ENCODE measurements at places on chromosomes 1 and 21.

DNA sequence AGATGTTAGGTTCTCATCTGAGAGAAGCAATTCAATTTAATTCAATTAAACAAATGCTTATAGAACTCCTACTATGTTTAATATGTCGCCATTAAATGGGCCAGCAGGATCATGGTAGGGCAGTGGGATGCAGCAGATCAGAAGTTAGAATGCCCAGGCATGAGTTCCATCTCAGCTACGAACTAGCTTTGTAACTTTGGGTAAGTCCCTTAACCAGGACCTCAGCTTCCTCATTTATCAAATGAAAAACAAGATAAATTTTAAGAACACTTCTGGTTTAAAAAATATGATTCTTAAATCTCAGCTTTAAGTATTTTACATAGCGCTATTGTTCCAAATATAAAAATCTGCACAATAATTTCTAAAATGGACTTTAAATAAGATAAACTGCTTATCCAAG lies 67.5 kb upstream of the GFI1 start:
- no peak for DNase-seq

DNA sequence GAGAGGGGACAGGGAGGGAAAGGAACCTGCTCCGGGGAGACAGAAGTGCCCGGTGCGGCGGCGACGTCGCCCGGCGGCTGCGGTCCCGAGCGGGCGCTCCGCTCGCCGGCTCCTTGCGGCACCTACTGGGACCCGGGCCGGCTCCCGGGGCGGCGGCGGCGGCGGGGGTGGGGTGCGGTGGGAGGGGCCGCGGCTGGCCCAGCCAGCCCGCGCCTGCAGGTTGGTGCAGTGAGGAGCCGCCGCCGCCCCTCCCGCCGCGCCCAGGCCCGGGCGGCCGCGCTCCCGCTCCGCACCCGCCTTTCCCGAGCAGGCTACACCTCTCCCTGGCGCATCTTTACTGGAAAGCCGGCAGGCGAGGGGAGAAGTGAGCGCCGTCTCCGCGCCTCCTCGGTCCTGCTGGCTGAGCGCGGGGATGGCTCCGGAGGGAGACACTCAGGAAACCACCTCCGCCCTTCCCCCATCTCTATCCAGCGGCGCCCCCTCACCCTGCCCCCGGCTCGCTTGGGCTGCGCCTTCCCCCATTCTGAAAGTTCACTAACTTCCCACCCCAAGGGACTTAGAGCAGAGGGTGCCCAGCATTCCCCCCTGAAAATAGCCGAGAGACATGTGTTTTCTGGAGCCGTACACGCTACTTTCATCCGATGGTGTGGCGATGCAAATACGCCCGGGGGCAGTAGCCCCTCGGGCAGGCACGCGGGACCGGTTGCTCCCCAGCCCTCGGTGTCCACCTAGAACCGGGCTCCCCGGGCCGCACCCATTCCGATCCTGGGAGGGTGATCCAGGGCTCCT lies at the start of gene PLD5:
PLD5 (minus strand) TSS at position 127 of the 789 bp plus-strand sequence.
- no peak for DNase-seq

DNA sequence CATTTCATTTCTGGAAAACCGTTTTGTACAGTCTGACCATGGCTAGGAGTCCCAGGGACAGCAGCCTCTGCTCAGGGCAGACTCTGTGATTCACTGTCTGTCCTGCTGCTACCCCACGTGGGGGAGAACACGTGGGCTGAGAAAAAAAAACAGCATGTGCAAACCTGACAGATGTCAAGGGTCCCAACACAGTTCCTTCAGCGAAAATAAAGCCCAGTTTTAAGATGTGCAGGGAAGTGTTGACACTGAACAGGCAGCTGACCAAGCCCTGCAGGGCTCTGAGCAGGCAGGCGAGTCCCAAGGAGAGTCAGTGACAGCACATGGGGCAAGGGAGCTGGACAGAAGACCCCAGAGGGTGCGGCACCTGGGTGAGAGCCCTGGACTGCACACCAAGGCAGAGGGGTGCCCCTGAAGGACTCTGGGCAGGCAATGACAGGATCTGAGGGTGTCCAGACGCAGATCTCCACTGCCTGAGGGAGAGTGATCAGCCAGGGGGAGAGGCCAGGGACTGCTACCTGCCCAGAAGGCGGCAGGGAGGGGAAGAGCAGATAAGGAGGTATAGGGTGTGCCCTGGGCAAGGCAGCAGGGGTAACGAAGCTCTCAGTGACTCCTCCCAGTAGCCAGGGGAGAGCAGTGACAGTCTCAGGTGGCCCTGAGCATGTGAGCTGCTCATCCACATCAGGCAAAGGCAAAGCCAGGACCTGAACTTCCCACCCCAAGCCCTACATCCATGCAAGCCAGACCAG lies 5.1 kb upstream of the SPATC1L start:
- DNase-seq = no peak

GRCh38 chr1:156305215-156305614 lies 6.1 kb upstream of the VHLL start:
- no peak for DNase-seq

- DNase-seq = no peak
Observed at GRCh38 chr1:99756598-99756997, 9.8 kb downstream of the FRRS1 start.

All from stimulated activated CD8-positive, alpha-beta memory T cell treated with anti-CD3 and anti-CD28 coated beads, Interleukin-7, amount 100 ng/mL, for 1 hour (primary cell).